Right hindlimb (tissue), 1 donor: ENCODE measurements at places on chromosomes 5 and 9.

DNA sequence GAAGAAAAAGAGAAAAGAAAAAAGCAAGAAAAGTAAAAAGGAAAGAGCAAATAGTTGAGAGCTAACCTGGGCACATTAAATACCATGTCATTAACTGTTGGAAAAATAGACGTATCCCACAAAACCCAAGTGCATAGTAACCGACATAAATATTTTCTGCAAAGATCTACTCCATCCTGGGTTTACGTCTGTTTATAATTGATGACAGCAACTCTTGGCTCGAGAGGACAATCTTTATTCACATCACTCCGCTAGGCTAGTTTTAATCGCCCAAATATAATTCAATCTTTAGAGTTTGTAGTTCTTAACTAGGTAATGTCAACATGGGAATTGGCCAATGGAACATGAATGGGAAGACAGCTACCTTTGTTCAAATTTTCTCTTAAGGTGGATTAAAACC is 321.7 kb upstream of the TNC start:
- DNase-seq, result no peak

DNA sequence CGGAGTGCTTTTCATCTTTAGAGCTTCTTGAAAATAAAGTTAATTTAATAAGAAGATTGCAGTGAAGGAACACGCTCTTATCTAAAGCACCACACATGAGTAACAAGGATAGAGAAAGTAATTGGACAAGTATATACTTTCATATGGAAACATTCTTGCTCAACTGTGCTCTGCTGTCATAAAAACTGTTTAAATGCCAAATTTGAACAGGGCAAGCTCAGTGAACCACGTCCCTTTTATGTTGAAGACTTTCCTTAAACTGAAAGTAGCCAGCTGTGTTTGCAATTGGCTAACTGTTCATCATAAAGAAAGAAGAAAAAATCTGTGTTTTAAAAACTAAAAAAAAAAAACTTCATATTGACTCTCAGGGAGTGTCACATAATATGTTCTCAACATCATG is 1610.7 kb upstream of the C9orf72 start:
- no peak for DNase-seq

- DNase-seq, result peak; percentile 87
Observed at GRCh38 chr5:16178745-16179372, 732 bp downstream of the MARCHF11 start.

GRCh38 chr9:97508852-97509251 is 7.4 kb downstream of the TMOD1 start:
- DNase-seq, result no peak

- no peak for DNase-seq
Observed at GRCh38 chr9:9016597-9016996, 1217.0 kb upstream of the DMAC1 start.

GRCh38 chr9:31799953-31800609 is 584.4 kb upstream of the ACO1 start:
- DNase-seq, result no peak

DNA sequence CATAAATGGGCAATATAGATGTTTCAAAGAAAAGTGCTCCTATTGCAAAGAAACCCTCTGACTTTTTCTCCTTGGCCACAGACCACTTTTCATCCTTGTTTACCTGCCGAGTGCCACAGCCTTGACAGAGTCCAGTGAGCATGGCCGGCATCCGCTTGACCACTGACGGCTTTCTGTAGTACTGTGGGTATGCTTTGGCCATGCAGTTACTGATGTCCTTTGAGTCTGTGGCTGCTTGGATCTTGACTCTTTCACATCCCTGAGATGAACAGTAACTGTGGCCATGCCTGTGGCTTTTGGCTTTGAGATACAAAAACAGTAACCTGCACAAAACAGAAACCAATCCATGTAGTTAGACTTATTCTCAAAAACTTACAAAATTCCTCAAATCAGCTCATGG is 70.4 kb downstream of the CEMIP2 start:
- DNase-seq, result no peak

GRCh38 chr5:148811756-148812155 is 14.7 kb upstream of the ADRB2 start:
- no peak for DNase-seq
